ENCODE measurements at places on chromosomes 2 and 18.

- no peak for DNase-seq
Measured at GRCh38 chr2:240231838-240232244, 91.4 kb upstream of the OTOS start.

- DNase-seq: no peak
Measured at GRCh38 chr2:219718066-219718465, 90.6 kb downstream of the SLC4A3 start.

GRCh38 chr2:58291726-58292438 lies 50.8 kb upstream of the FANCL start:
- DNase-seq: no peak

DNA sequence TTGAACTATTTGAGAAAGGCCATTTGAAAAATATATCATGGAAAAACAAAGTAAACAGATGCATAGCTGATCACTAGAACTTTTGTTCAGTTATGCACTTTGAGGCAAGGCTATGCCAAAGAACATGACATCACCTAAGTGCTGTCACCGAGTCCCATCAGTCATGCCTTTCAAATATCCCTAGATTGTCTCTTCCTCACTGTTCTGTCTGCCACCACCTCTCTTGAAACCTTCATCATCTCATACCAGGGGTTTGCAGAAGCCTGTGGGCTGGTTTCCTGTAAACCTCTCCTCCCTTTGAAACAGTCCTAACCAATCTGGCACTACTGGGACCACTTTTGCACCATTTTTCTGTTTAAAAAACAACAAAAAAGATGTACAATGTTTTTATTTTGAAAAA lies 12.3 kb upstream of the RAPH1 start:
- no peak for DNase-seq

- no peak for DNase-seq
Measured at GRCh38 chr18:63844254-63844653, 43.3 kb upstream of the SERPINB2 start.
